ENCODE measurements at places on chromosomes 6 and 20. TPM values are rescaled to one million over a fixed set of nuclear protein-coding genes. Genes with fewer than 3 reads are reported as not detected.
A peak's percentile ranks its signal among the peaks of the same experiment; 100 is the strongest.

- no peak for DNase-seq
Measured at GRCh38 chr6:40778196-40778595, 191.0 kb upstream of the LRFN2 start.

GRCh38 chr6:22828179-22829062 lies 259.1 kb downstream of the HDGFL1 start:
- DNase-seq, result peak; percentile 69

DNA sequence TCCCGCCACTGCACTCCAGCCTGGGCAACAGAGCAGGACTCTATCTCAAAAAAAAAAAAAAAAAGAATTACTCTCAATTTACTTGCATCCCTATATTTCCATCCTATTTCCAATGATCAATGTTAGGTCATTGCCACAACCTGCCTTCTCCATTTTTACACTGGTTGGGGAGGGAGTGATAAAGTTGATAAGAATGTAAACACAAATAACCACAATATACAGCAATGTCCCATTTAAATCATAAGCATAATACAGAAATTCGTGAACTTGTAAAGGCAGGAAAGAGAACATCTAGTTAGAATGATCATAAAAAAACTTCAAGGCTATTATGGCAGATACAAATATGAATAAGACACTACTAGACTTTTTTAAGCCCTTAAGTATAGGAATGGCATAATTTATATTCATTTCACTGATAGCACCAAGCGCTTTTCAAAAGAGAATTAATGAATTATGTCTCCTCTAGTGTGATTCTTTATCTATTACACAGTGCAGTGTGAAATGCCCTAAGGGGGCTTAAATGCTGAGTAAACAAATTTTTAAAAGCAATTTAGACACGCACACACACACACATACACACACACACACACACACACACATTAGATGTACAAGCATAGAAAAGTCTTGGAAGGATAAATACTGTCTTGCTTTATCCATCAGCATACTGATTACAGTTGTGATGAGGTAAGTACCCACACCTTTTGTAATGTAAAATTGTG lies 33.5 kb upstream of the RAB23 start:
- no peak for DNase-seq

GRCh38 chr6:22028403-22029090 lies 268.3 kb downstream of the PRL start:
- DNase-seq, result no peak

GRCh38 chr6:56399672-56400263 lies 152.4 kb upstream of the COL21A1 start:
- no peak for DNase-seq

- DNase-seq, result peak; percentile 71
Measured at GRCh38 chr6:40523505-40524172, 63.5 kb downstream of the LRFN2 start.

DNA sequence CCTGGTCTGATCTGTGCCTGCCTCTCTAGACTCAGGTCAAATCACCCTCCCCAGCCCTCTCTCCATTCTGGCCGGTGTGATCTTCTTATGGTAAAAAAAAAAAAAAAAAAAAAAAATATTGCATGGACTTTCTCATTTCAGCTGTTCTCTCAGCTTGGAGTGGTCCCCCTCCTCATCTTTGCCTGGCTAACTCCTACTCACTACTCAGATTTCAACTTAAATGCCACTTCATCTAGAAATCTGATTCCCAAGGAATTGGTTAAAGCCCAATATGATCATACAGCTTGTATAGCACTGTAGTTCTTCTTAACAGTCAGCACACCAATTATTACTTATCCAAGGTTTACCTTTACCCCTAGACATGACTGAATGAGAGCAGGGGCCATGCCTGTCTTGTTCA lies 105.9 kb upstream of the CARMIL1 start:
- DNase-seq, result no peak

The IL17A gene
- total RNA-seq, result 0.03 TPM

Measured in H7 (cell line).